DMS153 (cell line): ENCODE measurements at places on chromosomes 5 and 9.

GRCh38 chr9:34674440-34674839 is 12.0 kb upstream of the CCL27 start:
- no peak for DNase-seq

GRCh38 chr9:36392489-36392888 is 7.6 kb downstream of the RNF38 start:
- DNase-seq, result no peak

GRCh38 chr9:137310189-137311052 is 8.3 kb upstream of the NRARP start:
- peak; percentile 79 for DNase-seq

DNA sequence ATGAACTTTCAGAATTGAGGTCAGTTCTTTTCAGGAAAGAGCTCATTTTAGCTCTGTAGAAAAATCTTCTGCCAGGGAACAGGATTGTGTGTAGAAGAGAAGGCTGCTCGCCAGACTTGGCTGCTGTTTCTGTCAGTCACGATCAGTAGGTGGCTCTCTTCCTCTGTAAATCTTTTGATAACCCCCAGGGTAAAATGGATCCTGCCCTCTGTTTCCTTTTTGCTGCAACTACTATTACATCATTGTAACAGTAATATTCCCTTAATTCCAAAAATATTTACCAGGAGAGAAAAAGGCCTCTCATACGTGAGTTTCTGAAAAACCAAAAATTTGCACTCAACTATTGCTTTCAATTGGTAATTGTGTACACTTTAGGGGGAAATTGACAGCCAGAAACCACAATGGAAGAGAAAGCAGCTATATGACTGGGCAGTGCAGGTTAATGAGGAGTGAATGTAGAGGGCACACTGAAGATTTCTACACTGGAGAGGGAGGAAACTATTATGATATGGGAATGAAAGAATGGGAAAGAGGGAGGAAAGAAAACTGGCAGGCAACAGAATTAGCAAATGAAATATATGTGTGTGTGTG is 12.3 kb downstream of the IFNA21 start:
- peak; percentile 17 for DNase-seq
